GM18507 (cell line): ENCODE measurements at places on chromosomes 6 and 20.

- DNase-seq: no peak
Measured at GRCh38 chr20:36396847-36397630, 90.9 kb downstream of the DLGAP4 start.

- DNase-seq: no peak
Measured at GRCh38 chr20:62177307-62177706, 5.5 kb upstream of the MTG2 start.

- DNase-seq: no peak
Measured at GRCh38 chr6:134477991-134478635, 160.2 kb upstream of the SGK1 start.

GRCh38 chr20:12570371-12570770, 438.4 kb upstream of the SPTLC3 start:
- no peak for DNase-seq

- no peak for DNase-seq
Measured at GRCh38 chr6:149477544-149477943, 7.3 kb downstream of the ZC3H12D start.

DNA sequence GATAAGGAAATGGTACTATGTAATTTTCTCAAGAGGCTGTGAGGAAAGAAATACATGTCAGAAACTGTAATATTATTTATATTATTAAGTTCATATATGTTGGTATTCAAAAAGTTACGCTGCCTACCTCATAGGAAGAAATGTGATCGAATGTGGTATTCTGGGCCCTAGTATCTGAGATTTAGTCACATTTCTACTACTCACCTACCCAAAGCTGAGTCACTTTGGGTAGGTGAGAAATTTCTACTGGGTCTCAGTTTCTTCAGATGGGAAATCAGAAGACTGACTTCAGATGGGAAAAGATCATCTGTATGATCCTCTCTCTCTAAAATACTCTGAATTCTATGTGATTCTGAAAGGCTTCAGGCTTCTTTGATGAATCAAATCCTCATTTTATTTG, 411.0 kb downstream of the SYNE1 start:
- no peak for DNase-seq
